ENCODE measurements at places on chromosomes 5 and 9.

DNA sequence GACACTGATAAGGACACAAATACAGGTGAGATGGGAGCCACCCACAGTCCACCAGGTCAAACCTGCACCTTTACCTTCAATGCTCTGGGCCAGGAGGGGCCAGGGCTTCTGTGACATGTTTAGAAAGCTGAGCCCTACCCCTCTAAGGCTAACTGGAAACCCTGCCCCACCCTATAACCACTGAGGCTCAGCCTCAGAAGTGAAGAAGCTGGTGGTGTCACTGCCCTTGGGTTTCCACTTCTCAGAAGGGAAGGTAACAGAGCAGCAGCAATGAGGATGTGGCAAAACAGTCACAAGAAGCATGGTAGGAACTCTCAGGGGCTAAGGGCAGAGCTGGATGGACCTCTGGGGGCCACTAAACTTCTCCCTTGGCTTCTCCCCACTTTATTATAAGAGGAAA is 6.0 kb downstream of the PDGFRB start:
- DNase-seq, result no peak

- DNase-seq, result no peak
These were observed 209.3 kb upstream of the NREP start for GRCh38 chr5:111966290-111966689.

DNA sequence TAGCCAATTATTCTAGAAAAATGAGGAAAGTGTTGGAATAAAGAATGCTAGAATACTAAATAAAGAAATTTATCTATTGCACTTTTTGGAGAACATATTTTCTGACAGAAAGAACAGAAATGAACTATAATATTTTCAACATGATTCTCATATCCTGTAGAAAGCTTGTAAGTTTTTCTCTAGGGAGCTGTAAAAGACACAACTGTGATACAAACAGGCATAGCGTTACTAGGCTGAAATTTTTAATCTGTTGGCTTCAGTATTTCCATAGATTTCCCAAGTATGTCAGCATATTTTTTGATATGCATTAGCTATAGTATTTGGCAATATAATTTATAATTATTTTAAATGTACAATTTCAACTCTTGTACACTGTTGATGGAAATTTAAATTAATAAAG is 31.3 kb downstream of the ANXA1 start:
- DNase-seq, result no peak

DNA sequence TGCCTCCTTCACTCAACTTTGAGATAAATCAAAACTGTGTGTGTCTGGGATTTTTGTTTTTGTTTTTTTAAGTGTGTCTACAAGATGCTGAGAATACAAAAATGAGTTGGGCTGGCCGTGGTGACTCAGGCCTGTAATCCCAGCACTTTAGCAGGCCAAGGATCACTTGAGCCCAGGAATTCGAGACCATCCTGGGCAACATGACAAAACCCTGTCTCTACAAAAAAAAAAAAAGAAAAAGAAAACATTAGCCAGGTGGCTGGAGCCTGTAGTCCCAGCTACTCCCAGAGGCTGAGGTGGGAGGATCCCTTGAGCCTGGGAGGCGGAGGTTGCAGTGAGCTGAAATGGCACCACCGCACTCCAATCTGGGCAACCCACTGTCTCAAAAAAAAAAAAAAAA is 21.0 kb downstream of the HNRNPK start:
- no peak for DNase-seq

- no peak for DNase-seq
These were observed 91.2 kb downstream of the DCP2 start for GRCh38 chr5:113067635-113068344.

- DNase-seq, result no peak
These were observed 10.1 kb downstream of the IFNA5 start for GRCh38 chr9:21294904-21295538.

DNA sequence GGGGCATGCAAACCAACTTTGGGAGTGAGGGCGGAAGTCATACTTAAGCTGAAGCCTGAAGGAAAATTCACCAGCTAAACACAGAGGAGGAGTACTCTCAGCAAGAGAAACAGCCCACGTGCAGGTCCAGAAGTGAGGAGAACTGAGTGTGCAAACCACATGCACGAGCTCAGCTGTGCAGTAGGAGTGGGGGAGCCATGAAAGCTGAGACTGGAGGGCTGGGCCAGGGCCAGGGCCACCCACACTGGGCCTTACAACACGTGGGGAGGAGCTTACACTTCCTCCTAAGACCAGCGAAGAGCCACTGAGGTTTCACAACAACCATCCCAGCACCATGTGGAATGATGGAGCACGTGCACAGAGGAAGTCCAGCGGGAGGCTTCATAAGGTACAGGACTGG is 9.3 kb upstream of the WWC1 start:
- no peak for DNase-seq

DNA sequence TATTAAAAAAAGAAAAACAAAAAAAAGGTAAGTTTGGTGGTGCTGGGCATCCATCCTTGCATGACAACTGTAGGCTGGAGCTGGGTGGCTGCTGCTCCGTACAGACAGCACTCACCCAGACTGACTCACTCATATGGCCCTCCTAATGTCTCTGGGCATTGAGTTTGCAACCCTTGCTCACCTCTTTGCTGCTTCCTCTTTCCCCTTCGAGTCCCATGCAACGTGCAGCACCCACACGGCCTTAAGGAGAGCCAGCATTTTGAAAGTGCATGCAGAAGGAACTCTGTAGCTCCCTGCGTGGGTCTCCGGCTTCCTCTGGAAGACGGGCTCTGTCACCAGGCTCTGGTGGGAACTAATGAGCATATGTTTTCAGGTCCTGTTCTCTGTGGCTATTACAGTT is 60.5 kb upstream of the ENTREP1 start:
- no peak for DNase-seq

GRCh38 chr5:118605761-118606160 is 382.6 kb downstream of the DTWD2 start:
- no peak for DNase-seq

DNA sequence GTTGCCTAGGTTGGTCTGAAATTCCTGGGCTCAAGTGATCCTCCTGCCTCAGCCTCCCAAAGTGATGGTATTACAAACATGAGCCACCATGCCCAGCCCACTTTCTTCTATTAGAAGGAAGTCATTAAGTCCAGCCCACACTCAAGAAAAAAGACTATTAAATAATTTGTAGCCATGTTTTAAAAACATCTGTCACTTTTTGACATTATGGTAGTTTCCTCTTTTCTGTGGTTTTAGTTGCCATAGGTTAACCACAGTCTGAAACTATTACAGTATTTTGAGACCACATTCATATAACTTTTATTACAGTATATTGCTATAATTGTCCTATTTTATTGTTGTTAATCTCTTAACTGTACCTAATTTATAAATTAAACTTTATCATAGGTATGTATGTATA is 31.9 kb upstream of the C5orf24 start:
- no peak for DNase-seq

- DNase-seq, result no peak
These were observed 34.9 kb upstream of the TIFAB start for GRCh38 chr5:135487037-135487395.

- no peak for DNase-seq
These were observed 302.4 kb upstream of the PANK3 start for GRCh38 chr5:168881427-168882149.

DNA sequence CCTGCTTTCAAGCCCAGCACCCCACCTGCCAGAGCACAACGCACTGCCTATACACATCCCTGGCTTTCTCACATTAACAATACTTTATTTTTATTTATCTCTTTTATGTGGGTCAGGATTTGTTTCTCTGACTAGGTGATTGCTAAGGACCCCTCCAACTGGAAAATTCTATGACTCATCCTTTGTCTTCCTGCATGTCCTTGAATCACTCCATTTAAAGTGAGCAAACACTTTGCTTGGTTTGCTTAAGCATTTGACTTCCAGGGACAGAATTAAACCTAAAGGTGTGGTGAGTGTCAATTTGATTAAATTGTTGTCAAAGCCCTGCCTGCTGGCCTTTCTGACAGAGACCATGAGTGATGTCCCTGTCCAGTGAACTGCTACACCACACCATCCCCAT is 536.5 kb upstream of the BRINP1 start:
- DNase-seq, result no peak

Measured in NT2/D1 (cell line).